ENCODE measurements at places on chromosomes 16 and 17.

GRCh38 chr16:65700596-65700995, 578.7 kb upstream of the CDH11 start:
- DNase-seq = no peak

DNA sequence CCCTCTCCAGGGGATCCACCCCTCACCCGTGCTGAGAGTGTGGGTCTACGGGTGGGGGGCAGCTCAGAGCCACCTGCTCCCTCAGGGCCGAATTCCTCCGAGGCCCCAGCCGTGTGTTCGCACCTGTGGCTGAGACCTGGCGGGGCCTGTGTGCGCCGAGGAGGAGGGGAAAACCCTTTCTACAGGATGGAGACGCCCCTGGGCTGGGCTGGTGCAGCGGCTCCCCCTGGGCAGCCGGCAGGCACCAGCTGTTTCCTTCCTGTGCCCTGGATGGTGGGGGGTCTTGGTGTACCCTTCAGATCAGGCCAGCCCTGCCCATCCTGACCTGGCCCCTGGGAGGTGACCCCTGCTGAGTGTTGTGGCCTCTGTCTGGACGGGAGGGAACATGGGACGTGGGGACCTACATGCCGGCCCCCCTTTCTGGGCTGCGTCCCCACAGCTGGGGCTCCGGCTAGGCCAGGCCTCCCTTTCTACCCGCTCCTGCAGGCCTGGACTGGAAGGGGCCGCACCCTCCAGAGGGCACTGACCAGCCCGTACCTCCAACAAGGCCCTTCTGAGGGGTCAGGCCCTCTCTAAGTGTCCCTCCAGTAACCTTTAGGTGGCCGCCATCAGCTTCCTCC, 28.3 kb upstream of the PABPN1L start:
- no peak for DNase-seq

DNA sequence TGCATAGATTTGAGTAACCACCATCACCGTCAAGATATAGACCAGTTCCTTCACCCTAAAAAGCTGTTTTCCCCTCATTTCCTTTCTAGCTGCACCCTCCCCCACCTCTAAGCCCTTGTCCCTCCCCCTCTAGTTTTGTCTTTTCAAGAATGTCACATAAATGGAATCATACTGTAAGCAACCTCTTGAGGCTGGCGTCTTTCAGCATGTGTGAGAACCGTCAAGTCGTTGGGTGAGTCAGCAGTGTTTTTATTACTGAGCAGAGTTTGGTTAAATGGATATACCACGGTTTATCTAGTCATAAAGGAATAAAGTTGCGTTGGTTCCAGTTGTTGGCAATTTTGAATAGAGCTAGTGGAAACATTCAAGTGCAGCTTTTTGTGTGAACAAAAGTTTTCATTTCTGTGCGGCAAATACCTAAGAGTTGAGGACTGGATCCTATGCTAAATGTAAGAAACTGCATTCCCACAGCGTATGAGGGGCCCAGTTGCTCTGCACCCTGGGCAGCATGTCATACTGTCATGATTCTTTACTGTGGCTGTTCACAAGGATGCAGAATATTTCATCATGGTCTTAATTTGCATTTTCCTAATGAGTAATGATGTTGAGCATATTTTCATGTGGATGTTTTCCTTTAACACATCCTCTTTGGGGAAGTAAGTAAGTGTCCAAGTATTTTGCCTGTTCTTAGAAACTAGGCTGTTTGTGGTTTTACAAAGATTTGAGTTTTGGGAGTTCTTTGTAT, 264.3 kb downstream of the CPPED1 start:
- no peak for DNase-seq

- DNase-seq = no peak
Observed at GRCh38 chr17:29342158-29342765, 47.9 kb upstream of the TAOK1 start.

GRCh38 chr17:68134731-68135130, 99.2 kb downstream of the KPNA2 start:
- DNase-seq = no peak

DNA sequence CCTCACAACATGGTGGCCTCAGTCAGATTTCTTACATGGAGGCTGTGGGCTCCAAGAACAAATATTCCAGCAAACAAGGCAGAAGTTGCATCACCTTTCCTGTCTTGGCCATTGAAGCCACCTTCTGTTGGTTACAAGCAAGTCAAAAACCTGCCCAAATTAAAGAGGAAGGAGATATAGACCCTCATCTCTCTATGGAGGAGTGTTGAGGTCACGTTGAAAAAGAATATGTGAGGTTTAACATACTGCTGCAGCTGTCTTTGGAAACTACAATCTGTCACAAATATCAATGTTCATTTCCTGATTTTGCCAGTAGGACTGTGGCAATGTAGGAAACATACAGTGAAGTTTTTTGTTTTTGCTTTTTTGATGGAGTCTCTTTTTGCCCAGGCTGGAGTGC, 211.4 kb downstream of the COPRS start:
- no peak for DNase-seq

GRCh38 chr16:56889206-56889605, 24.2 kb downstream of the SLC12A3 start:
- peak; percentile 18 for DNase-seq
